Central memory CD8-positive, alpha-beta T cell (primary cell): ENCODE measurements at places on chromosomes 16 and 17.

GRCh38 chr17:62965174-62965685, 805 bp upstream of the TANC2 start:
- no peak for DNase-seq
- H3K36me3 ChIP-seq: peaks cover 6% of the 10 kb centered on the region
- peak overlapping the region; percentile 80 for H3K4me3 ChIP-seq
- peak overlapping the region; percentile 93 for H3K27ac ChIP-seq
- peaks cover 6% of the 10 kb centered on the region for H3K27me3 ChIP-seq

DNA sequence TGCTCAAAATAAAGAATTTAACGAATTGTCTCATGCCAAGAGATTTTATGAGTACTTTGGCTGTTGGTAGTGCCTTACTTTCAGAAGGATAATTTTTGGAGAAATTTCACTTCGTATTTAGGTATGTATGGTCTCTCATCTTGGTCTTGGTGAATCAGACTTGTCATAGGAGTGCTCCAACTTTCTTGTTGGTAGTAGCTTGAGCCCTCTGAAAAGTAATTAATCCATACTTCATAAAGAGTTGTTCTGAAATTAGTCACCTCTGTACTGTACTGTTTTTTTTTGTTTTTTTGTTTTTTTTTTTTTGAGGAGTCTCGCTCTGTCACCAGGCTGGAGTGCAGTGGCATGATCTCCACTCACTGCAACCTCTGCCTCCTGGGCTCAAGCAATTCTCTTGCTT, 11.6 kb downstream of the ZNRF1 start:
- H3K27ac ChIP-seq: no peak overlapping the region
- no peak overlapping the region for H3K4me3 ChIP-seq
- no peaks in the 10 kb centered on the region for H3K27me3 ChIP-seq
- no peaks in the 10 kb centered on the region for H3K36me3 ChIP-seq
- no peak for DNase-seq

- no peak overlapping the region for H3K27ac ChIP-seq
- H3K4me3 ChIP-seq: no peak overlapping the region
- no peaks in the 10 kb centered on the region for H3K4me1 ChIP-seq
Observed at GRCh38 chr16:67865318-67865717, 7.5 kb upstream of the EDC4 start.

GRCh38 chr17:66351033-66351432, 48.6 kb downstream of the PRKCA start:
- no peaks in the 10 kb centered on the region for H3K4me1 ChIP-seq
- no peaks in the 10 kb centered on the region for H3K27me3 ChIP-seq
- DNase-seq: no peak
- no peak overlapping the region for H3K27ac ChIP-seq

- H3K4me3 ChIP-seq: no peak overlapping the region
- peaks cover 27% of the 10 kb centered on the region for H3K4me1 ChIP-seq
- peaks cover 6% of the 10 kb centered on the region for H3K36me3 ChIP-seq
- no peak for DNase-seq
Observed at GRCh38 chr16:67713647-67714273, 5.4 kb downstream of the GFOD2 start.

GRCh38 chr17:50621574-50622031, 13.1 kb upstream of the ABCC3 start:
- H3K4me1 ChIP-seq: no peaks in the 10 kb centered on the region
- H3K36me3 ChIP-seq: no peaks in the 10 kb centered on the region
- peaks cover 61% of the 10 kb centered on the region for H3K27me3 ChIP-seq
- H3K4me3 ChIP-seq: no peak overlapping the region
- H3K27ac ChIP-seq: no peak overlapping the region
